ENCODE measurements at places on chromosomes 7 and 10. TPM values are rescaled to one million over a fixed set of nuclear protein-coding genes. Genes with fewer than 3 reads are reported as not detected.
A peak's percentile ranks its signal among the peaks of the same experiment; 100 is the strongest.

The COL17A1 gene
- 0.90 TPM for total RNA-seq

The FAM237B gene
- not detected for total RNA-seq

The GRID1 gene
- total RNA-seq: under 0.01 TPM

The MSANTD7 gene
- total RNA-seq: 18.1 TPM

The CYP2C8 gene
- under 0.01 TPM for total RNA-seq

The RNF148 gene
- 0.51 TPM for total RNA-seq

DNA sequence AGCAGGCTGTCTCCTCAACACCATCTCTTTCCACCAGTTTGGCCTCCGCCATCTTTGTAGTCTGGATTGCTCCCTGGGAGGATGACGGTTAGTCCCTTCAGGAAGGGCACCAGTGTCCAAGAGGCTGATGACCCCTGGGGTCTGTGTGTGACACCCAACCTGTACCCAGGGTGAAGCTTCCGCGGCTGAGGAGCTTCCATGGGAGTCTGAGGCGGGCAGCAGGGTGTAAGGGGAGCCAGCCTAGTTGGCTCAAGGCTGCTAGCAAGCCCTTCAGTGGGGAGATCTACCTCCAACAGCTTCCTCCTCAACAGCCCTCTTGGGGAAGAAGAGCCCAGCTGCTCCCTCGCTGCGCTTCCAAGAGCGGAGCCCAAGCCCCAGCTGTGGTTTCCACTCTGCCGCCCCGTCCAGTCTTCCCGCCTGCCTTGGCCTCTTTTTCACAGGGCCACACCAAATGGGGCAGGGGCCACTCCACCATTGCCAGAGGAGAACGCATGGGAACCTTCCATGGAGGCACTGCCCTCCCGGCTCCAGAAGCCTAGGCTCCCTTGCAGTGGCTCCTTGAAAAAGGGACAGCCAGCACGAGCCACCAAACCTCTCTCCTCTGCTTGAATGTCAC is 57.4 kb downstream of the TMEM209 start:
- DNase-seq: no peak

DNA sequence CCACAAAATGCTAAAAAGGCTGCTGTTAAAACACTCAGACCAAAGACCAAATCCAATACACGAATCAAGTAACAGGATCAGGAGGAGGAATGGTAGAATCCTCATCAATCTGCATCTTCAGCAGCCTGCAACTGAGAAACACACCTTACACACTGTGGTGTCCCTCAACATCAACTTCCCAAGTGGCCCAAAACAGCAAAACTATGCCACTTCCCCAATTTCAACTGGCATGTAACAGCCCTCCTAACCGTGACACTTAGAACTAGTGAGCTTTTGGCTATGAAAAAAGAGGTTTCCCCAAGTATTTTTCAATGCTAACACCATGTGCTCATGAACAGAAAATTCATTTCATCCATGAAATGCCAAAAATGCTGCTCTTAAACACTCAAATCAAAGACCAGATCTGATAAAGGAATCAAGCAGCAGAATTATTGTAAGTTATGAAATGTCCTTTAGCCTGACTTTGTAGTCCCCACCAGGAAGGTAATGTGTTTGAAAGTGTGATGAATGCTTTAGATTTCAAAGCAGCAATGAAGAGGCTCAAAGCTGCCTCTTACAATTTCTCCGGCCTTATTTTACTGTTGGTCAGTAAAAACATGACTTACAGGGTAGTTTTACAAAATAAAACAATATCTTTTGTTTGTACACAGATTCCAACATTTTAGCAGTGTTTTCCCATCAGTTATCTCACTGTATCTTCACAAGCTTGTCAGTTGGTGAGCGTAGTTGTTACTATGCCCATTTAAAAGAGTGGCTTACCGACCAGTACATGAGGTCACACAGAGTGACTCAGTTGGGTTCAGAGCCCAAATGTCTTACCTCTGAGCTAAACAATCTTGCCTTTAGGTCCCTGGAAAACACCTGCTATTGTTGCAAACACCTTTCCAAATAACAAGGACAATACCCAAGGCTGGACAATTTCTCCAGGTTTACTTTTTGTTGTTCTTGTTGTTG is 65.7 kb upstream of the ASAH2 start:
- DNase-seq: no peak

GRCh38 chr10:20466731-20467130 is 430.4 kb downstream of the NEBL start:
- no peak for DNase-seq

GRCh38 chr7:107846324-107846723 is 43.3 kb upstream of the SLC26A3 start:
- no peak for DNase-seq

DNA sequence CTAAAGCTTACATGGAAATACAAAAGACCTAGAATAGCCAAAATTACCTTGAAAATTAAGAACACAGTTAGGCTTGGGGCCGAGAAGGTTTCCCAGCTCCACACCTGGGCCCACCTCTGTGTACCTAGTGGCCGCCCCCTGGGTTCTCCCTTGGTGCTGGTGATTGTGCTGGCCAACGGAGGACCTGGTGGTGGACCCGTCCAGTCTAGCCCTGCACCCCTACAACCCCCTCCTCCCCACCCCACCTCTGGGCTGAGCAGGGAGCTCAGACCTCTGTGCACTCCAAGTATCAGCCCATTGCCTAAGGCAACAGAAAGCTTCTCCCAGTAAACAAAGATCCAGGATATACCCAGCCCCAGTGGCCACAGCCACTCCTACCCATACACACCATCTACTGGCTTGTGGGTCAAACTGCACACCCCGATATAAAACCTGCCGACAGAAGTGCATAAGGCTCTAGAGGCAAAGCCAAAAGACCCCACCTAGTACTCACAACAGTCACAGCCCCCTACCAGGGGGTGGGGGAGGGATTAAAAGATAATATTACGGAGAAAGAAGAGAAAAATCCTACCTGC is 105.0 kb upstream of the DIP2C start:
- no peak for DNase-seq

- peak; percentile 32 for DNase-seq
Observed at GRCh38 chr7:2522780-2523433, 3.3 kb downstream of the LFNG start.

DNA sequence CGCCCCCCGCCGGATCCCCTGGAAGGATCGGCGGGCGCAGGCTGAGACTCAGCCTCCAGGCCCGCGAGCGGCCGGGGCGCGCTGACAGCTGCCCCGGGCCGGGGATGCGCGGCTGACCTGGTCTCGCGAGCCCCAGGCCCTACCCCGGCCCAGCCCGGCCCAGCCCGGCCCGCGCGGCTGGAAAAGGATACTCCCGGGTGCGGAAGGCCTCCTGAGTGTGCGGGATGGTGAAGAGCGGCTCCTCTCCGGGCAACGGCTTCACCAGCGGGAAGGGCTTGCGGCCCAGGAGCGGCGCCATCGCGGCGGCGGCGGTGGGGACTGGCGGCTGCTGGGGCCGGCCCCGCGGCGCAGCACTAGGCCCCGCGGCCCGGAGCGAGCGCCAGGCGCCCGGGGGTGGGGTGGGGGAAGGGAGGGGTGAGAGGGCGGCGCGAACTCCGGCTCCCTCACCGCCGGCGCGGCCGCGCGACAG is 423 bp downstream of the BAZ1B start:
- DNase-seq: no peak

- DNase-seq: no peak
Observed at GRCh38 chr10:66167816-66168215, 758.0 kb upstream of the LRRTM3 start.

DNA sequence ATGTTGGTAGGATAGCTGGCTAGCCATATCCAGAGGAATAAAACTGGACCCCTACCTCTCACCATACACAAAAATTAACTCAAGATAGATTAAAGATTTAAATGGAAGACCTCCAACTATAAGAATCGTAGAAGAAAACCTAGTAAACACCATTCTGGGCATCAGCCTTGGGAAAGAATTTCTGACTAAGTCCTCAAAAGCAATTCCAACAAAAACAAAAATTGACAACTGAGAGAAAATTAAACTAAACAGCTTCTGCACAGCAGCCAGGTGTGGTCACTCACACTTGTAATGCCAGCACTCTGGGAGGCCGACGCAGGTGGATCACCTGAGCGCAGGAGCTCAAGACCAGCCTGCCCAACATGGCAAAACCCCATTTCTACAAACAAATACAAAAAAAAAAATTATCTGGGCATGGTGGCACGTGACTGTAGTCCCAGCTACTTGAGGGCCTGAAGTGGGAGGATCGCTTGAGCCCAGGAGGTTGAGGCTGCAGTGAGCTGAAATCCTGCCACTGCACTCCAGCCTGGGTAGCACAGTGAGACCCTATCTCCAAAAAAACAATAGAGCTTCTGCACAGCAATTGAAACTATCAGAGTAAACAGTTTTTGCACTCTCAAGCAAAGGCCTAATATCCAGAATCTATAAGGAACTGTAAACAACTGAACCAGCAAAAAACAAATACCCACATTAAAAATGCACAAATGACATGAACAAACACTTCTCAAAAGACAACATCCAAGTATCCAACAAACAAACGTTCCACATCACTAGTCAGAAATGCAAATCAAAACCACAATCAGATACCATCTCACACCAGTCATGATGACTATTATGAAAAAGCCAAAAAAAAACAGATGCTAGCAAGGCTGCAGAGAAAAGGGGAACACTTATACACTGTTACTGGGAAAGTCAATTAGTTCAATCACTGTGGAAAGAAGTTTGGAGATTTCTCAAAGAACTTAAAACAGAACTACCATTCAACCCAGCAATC is 4.8 kb downstream of the CRPPA start:
- no peak for DNase-seq

- no peak for DNase-seq
Observed at GRCh38 chr10:102581981-102582580, 62.2 kb upstream of the TRIM8 start.

DNA sequence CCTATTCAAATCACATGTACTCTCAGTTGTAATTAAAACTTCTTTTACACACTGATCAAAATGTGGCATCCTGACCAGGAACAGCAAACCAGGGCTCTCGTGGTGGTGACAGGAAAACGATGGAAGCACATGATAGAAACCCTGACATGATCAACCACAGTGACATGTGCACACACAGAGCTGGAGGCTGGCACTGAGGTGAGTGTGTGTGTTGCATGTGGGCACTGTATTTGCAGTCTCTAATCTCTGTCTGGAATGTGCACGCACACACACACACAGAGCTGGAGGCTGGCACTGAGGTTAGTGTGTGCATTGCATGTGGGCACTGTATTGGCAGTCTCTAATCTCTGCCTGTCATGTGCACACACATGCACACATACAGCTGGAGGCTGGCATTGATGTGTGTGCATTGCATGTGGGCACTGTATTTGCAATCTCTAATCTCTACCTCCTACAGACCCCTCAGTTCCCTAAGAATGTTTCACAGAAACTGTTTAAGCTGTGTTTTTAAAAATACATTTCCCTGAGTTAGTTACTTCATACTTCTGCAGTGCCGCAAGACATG is 406.9 kb downstream of the SFMBT2 start:
- DNase-seq: no peak

GRCh38 chr10:107589081-107589480 is 424.6 kb upstream of the SORCS1 start:
- no peak for DNase-seq

GRCh38 chr7:70460071-70460470 is 671.9 kb upstream of the GALNT17 start:
- no peak for DNase-seq

DNA sequence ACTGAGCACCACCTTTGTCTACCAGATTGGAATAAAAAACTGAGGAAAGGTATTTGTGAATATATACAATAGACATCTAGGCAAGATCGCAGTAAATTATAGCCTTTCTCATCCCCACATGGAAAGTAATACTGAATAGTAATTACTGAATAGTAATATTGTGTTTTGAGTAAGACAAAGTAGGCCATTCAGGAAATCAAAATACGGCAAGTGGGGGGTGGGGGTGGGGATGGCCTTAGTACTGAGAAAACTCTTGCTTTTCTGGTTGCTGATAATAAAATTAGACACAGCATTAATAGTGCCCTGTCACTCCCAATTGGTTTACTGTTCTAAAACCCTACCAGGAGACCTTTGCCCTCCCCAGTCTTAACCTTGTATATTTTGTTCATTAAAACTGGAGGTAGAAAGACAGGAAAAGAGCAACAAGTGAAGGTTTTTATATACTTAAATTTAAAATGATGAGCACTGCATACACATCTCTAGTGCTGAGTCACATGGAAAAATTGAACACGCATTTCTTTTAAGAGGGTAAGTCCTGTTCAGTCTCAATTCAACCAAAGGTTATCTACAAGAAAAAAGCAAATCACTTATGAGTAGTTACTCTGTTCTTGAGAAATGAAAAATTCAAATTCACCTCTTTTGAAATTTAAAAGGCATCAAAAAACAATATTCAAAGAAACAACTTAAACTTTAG is 65.6 kb downstream of the IGF2BP3 start:
- no peak for DNase-seq

- no peak for DNase-seq
Observed at GRCh38 chr10:23826421-23826820, 382.5 kb upstream of the KIAA1217 start.

DNA sequence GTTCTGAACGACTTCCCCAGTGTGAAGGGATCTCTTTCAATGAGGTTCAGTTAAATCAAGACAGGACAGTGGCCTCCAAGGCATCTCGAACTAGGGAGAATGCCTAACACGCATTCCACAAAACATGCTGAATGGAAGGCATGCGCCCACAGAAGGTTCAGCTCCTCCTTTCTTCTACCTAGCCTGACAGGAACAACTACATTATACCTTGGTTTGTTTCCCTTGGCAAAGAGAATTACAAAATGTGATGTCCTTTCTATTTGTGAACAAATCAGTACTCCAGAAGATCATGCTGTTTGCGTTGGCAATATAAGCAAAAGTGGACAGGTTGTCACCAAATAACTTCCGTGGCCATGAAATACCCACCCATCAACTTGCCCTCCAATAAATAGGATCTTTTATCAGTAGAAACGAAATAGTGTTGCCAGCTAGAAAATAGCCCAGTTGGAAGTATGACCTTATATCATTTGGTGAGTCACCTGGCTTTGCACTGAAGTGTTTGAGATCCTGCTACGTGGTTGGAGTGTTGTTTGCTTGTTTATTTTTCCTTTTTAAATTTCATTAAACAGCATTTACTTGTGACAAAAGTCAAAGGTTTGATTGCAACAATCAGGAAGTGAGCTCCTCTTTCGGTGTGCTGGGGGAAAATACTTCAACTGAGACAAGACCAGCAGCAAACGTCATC is 117.0 kb upstream of the FAM204A start:
- DNase-seq: no peak

DNA sequence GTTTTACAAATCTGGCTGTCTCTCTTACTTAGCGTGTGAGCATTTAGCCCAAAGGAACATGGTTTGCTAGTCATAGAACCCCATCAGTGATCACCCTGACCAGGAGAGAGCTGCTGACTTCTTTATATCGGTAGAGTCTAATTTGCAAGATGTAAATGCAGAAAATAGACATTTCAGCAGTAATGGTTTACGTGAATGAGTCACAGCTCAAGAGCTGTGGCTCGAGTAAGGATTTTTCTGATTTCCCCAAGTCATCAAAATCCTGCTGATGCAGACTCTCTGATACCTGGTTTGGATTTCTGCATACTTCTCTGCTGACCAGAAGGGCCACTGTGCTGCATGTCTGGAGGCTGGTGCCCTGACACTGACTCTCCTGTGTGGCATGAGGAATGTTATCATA is 25.7 kb downstream of the NUB1 start:
- no peak for DNase-seq
